Urothelium cell line (cell line): ENCODE measurements at places on chromosomes 7 and 10.

DNA sequence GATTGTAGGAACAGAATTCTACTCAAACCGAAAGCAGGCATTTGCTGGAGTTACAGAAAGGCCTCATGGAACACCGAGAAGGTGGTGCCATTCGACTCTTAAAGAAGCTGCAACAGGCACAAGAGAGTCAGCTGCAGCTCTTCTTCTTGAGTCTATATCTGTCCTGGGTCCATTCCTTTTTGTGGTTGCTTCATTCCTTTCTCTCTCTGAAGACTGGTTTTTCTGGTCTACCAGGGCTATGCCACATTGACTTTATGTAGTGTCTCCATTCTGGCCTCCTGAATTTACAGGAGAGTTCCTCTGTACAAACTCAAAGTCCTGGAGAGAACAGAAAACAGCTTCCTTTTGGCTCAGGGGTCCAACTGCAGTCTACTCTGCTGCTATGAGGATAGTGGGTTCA is 132.8 kb downstream of the CFTR start:
- DNase-seq, result no peak

GRCh38 chr10:50228672-50229071 is 22.6 kb downstream of the ASAH2 start:
- DNase-seq, result no peak

- DNase-seq, result no peak
Measured at GRCh38 chr7:139901901-139902300, 72.8 kb downstream of the TBXAS1 start.

GRCh38 chr10:43671659-43672531 is 23.2 kb upstream of the ZNF32 start:
- peak; percentile 89 for DNase-seq

GRCh38 chr7:106589198-106589879 is 71.6 kb downstream of the CCDC71L start:
- DNase-seq, result no peak

DNA sequence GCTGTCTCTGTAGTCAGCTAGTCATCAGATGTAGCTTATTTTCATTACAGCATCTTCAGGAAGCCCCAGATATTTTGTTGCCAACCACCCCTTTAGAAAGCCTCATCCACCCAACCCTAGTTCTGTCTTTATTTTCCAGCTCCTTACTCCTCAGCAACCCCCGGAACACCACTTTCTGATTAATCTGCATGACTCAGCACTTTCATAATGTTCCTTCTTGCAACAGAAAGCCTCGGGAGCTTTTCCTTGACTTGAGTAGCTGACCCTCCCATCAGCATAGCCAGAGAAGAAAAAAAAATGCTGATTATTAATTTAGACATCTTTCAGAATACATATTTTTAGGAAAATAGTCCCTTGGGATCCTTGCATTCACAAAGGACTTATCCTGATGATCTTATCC is 244.0 kb upstream of the CXCL12 start:
- DNase-seq, result no peak

GRCh38 chr10:72133517-72133916 is 45.2 kb upstream of the SPOCK2 start:
- no peak for DNase-seq

- DNase-seq, result no peak
Measured at GRCh38 chr10:132582137-132582536, 44.5 kb downstream of the INPP5A start.

- peak; percentile 54 for DNase-seq
Measured at GRCh38 chr10:34494012-34494411, 321.1 kb downstream of the PARD3 start.

DNA sequence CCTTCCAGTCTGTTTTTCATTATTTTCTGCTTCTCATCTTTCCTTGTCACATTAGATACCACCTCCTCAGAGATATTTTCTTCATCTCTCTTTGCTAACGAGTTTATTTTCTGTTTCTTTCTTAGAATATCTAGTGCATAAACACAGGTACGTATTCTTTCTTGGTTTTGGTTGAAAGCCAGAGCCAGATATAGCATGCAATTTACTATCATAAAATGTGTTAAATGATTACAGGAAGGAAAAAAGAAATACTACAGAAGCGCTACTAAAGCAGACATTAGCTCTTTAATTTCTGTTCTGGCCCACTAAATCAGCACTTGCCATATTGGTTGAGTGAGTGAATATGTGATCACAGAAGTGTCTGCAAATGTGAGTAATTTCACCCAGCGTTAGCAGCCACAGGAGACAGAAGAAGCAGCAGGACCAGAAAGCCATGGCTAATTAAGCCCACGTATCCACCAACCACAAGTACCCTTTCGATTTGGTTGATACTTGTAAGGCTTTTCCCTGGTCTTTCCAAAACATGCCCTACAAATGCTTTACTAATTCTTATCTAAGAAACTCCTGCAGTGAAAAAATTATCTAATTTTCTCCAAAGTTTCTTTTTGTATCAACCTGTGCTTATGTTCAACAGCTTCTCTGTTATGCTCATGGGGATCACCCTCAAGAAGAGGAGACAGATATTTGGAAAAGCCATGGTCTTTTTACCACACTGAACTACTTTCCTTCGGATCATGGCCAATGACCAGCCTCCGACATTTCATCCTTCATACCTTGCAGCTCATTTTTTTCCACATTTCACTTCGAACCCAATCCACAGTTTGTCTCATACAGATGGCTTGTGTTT is 23.1 kb upstream of the MACC1 start:
- no peak for DNase-seq

DNA sequence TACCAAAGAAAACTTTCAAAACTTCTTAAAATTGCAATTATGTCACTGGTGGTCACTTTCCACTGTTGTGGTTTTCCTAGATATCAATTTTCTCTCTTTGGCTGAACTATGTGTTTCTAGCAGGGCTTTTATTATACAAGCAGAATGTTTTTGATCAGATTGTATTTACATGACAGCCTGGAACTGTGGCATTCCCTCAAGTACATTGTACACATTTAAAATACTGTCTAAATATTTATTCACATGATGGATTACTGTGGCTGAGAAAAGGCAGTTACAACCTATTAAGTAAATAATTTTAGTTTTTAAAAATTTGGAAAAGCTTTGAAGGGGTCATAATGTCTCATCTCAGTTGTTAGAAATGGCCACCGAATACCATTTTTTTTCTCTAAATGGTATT is 231.9 kb upstream of the PPP1R3A start:
- DNase-seq, result no peak

DNA sequence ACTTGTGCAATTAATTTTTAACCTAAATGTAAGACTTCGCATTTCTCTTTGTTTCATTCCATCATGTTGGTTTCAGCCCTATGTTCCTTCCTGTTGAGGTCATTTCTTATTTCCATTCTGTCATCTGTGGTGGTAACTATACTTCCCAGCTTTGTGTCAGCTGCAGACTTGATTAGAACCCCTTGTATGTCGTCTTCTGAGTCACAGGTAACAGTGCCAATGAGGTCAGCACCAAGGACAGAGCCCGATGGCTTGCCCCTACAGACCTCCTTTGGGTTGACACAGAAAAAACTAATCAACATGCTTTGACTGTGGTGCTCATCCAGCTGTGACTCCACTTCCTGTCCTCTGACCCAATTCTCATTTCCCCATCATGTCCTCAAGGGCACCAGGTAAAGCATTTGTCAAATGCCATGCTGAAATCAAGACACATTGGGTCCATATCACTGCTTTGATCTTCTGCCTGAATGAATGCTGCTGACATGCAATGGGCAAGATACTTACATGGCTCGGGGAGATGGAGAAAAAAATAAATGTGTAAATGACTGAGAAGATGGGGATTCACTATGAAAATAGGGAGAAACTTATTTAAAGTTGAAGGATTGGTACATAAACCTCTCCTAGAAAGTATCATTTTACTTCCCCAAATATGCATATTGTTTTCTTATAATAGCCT is 25.6 kb upstream of the CRTAC1 start:
- DNase-seq, result peak; percentile 32

- no peak for DNase-seq
Measured at GRCh38 chr10:4784667-4785333, 41.2 kb upstream of the AKR1E2 start.

DNA sequence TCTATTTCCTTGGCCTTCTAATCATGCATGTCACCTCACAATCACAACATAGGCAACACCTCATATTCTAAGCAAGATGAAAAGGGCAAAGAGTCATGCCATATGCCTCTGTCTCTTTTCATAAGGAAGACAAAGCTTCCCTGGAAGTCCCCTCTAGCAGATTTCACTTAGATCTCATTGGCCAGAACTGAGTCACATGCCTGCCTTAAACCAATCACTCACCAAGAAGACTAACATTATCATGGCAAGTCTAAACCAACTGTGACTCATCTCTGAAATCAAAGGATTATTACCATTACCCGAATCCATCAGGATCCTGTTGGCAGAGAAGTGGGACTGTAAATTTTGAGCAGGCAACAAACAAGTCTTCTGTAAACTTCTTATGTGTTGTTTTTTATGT is 27.8 kb downstream of the CAV1 start:
- no peak for DNase-seq

DNA sequence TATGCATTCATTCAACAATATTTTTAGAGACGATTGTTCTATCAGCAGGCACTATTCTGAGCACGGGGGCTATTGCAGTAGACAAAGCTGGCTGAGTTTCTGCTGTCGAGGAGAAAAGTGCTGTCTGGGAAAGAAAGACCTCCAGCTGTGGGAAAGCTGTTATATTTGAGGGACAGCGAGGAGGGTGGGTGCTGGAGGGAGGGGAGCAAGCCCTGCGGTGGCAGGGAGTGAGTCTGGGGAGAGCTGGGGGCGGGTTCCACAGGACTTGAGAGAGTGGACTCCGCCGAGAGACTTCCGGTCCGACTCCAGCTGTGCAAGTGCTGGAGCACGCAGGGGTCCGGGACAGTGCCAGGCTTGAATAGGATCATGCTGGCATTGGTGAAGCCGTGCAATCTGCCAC is 602.1 kb upstream of the FOXK1 start:
- no peak for DNase-seq

- DNase-seq, result no peak
Measured at GRCh38 chr10:77872947-77873535, 53.5 kb downstream of the DLG5 start.

DNA sequence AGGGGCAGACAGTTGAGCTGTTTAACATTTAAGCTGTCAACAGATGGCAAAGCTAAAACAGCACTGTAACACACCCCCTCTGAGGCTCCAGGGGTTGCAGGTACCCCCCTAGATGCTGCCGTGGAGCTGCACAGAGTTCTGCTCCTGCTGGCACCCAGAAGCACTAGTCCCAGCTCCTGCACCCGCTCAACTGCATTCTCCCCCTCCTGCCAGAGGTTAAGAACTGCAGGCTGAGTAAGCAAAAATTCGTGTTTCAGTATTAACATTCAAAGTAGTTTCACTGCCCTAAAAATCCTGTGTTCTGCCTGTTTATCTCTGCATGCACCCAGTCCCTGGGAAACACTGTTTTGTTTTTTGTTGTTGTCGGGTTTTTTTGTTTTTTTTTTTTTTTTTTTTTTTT is 790.8 kb upstream of the KCND2 start:
- peak; percentile 9 for DNase-seq

DNA sequence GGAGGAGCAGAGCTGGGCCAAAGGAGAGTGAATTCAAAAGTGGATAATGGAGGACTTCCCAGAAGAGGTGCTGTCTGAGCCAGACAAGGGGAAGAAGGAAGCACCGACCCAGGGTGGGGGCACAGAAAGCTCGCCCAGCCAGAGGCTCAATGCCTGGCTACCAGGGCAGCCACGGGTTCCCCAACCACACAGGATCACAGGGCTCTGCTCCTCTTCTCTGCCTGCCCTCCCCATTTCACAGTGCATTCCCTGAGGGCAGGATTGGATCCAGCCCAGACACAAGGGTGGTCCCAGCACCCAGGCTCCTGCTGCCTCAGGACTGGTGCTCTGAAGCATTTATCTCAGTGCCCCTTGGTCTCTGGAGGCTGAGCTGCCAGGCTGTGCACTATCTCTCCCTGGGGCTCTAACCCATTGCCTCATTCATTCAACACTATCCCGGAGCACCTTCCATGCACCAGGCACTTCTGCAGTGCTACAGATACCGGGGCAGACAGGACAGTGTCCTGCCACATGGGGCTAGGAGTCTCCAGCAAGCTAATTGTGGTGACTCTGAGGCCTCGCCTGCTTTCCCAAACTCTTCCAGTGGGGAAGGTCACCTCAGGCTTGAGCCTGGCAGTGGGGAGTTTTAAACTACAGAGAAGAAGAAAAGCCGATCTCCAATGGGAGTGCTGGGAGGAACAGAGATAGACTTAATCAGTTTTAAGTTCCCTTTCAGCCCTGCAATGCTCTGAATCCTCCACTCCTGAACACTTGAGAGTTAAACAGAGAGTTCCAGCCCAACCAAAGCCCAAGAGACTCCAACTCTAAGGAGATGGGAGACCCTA is 201.8 kb upstream of the ZMIZ1 start:
- DNase-seq, result no peak

DNA sequence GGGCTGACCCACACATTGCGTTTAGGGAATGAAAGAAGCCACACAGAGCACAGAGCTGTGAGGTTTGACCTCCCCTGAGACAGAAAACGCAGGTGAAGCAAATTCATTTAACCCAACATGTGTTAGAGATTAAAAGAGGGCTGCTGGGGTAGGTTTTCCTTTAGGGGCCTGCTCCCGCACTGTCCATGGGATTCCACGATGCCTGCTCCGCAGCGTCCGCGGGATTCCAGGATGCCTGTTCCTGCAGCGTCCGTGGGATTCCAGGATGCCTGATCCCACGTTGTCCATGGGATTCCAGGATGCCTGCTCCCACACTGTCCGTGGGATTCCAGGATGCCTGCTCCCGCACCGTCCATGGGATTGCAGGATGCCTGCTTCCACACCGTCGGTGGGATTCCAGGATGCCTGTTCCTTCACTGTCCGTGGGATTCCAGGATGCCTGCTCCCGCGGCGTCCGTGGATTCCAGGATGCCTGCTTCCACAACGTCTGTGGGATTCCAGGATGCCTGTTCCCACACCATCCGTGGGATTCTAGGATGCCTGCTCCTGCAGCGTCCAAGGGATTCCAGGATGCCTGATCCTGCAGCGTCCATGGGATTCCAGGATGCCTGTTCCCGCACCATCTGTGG is 78.7 kb downstream of the VIPR2 start:
- no peak for DNase-seq

DNA sequence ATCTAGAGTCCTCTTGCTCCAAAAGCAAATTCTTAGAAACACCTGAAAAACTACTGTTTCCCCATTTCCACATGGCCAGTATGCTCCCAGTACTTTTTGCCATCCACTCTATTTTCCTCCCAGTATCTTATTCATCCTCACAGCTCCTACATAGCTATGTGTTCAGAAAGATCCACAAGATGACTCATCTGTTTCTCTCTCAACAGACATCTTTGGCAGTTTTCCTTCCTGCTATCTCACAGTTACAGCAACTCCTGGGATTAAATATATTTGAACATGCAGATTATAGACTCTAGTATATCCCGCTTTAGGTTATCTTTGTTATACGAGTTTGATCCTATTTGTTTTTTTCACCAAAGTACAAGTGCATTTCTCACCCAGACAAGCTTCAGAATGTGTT is 675.6 kb upstream of the POT1 start:
- no peak for DNase-seq

GRCh38 chr10:14635043-14635710 is 139.5 kb downstream of the FAM107B start:
- no peak for DNase-seq
